ENCODE measurements at places on chromosomes 7 and 10.

- no peak for DNase-seq
Observed at GRCh38 chr7:55261386-55261770, 103.8 kb upstream of the LANCL2 start.

DNA sequence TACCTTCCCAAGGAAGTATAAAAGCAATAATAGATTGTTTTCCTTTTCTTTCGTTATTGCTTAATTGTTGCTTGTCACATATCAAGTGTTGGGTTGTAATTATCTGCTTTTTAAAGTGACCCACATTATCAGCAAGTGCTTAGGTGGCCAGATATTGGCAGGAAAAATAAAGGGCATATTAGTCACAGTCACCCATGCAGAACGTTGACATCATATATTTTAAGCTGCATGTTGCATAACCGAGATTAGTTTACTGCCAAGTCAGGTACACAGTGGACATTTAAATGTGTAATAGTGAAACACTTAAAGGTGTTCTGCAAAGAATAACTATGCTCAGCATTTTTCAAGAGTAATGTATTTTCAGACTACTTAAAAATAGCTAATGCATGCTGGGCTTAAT lies 11.4 kb downstream of the NEBL start:
- no peak for DNase-seq

GRCh38 chr7:128099204-128099671 lies 68.0 kb upstream of the LRRC4 start:
- no peak for DNase-seq

DNA sequence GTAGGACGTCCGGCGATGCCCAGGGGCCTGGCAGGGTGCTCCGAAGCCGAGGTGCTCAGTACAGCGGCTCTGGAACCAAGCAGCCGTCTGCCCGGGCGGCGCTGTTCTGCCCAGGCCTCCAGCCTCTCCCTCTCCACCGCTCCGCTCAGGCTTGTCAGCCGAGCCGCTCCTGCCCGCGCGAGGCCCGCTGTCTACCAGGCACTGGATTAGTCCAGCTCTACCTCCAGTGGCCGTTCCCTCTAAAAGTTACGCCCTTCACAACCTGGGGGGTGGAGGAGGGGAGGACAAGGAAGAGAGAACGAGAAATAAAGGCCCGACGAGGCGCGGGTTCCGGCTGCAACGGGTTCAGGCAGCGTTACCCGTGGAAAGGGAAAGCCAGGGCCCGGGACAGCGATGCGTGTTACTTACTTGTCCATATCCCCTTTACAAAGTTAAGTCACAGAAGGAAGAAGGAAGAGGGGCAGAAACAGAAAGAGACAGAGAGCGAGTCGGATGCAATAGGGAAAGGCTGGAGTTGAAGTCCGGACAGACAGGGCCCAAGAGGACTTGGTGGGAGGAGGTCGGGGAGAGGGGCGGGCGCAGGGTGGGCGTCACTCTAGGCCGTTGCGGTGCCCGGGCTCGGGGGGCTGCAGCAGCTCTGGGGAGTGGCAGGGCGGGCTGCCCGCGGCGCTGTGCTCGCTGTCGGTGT lies 2.8 kb downstream of the SP8 start:
- no peak for DNase-seq

- no peak for DNase-seq
Observed at GRCh38 chr7:12759151-12759550, 71.7 kb downstream of the ARL4A start.

DNA sequence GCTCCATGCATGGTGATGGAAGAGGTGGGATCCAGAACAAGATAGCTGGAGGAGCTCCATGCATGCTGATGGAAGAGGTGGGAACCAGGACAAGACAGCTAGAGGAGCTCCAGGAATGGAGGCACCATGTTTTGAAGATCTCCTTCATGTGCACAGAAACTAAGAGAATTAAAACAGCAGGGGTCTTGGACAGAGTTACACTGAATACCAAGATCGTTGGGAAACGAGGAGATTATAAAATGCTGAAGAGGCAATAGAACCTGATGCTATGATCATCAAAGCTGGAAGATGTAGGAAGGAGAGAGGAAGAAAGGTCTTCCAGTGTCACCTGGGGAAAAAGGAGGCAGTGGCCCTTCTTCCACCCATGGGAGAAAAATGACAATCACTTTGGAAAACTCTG lies 193.6 kb upstream of the PFKP start:
- no peak for DNase-seq

DNA sequence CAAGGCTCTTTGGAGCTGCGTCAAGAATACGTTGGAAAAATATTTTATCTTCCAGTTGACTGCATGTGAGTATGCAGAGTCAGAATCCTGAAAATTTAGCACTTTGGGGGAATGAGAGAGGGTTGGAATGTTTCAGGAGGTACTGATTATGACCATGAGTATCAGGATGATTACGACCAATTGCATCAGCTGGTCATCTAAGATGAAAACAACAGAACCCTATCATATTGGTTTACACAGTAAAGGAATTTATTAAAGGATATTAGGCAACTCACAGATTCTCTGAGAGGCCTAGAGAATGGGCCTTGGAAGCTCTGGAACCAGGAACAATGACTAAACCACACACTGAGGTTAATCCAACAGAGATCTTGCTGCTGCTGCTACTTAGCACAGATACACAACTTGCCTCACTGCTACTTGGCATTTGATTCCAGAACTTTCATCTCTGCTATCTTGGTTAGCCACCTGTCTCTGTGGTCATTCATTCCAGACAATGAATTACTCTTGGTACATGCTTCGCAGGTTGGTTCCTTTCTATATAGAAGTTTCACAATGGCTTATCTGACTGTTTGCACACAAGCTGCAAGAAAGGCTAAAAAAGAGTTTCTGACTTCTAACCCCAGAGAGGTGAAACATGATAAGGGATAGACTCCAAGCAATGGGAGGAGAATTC lies 68.0 kb upstream of the CTTNBP2 start:
- no peak for DNase-seq

GRCh38 chr7:101705331-101705730 lies 76.2 kb upstream of the MYL10 start:
- DNase-seq: no peak

DNA sequence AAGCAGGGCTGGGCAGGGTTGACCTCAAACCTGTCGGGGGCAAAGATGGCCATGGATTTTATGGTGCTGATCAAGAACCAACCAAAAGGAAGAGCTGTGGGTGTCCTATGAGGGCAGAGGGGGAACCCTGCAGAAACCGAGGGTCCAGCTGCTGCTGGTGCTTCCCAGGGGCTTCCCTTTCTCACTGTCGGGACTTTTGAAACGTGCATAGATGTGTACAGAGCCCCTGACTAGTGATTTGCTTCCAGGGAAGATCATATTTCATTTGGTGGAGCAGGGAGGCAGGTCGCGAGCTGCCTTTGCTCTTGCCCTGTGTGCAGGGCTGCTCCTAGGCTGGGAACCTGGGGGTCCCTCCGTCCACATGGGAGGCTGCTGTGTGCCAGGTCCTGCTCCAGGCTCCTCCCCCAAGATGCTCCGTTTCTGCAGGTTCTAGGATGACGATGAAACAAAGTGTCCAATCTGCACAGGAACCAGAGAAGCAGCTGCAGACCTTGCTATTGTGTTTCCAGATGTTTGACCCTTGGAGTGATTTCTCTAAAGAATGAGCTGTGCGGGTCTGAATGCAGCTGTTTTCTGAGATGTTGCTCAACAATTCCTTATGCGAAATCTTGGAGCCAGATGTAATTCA lies 9.4 kb upstream of the INPP5A start:
- DNase-seq: no peak

DNA sequence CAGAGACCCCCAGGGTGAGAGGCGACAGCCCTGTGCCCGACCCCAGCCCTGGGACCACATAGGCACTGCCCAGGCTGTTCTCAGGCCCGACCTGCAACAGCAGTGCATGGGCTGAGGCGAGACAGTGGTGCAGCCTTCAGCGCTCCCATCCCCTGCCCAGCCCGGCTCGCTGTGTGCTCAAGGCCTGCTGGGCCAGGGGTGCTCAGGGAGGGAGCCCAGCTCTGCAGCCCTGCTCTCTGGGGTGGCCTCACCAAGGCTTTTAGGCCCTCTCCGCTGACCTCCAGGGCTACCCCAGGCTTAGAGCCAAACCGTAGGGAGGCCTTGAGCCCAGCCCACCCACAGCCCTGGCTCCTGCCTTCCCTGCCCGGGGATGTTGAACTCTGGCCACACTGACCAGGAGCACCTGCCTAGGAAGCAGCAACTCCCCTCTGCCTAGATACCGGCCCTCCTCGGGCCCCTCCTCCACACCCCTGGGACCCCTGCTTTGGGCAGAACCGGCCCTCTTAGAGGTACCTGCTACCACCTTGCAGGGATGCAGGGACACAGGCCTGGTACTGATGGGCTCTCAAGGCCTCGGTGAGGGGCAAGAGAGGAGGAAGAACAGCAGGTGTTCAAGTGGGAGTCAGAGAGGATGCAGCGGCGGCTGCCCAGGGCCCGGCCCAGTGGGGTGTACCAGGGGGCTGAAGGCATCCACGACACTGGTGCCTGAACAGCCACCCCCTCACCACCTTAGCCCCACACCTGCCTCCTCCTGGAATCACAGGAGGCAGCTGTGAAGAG lies 231.5 kb downstream of the ELFN1 start:
- DNase-seq: no peak

DNA sequence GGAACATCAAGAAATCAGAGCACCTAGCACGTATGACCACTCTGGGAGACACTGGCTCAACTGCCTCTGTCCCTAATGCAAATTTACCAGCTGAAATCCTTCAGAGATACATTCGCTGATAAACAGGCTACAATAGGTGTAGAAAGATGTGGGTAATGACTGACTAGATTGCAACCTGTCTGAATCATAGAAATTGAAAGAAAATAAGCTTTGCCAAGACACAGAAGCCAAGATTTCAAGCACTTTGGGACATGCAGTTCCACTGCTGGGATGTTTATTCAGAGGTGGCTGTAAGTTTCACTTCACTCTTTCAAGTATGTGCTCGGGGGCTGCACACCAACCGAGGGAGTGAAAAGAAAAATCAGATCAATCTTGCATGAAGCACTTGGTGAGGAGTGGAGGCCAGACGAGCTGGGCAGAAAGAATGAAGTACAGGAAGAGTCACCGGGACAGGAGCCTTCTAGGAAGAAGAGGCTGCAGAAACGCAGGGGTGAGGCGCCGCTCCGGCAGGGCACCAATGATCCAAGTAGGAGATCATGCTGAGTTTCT lies 276.7 kb downstream of the PARD3 start:
- no peak for DNase-seq

GRCh38 chr7:28060371-28060950 lies 120.1 kb downstream of the JAZF1 start:
- no peak for DNase-seq

DNA sequence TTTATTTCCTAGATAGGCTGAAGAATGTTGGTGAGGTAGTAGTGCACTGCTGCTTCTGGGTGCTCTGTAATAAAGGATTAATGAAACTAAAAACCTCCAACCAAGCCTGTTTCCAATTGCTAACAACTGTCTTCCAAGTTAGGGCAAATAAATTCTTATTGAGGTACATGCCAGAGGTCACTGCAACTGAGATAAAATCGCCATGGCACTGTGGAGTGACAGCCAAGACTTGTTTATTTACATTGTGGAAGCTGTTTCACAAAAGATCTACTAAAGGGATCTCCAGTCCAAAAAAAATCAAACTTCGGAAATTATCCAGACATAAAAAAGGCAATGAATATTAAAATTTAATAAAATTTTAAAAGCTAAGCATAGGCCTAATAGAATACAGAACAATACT lies 65.2 kb downstream of the HYCC1 start:
- no peak for DNase-seq

DNA sequence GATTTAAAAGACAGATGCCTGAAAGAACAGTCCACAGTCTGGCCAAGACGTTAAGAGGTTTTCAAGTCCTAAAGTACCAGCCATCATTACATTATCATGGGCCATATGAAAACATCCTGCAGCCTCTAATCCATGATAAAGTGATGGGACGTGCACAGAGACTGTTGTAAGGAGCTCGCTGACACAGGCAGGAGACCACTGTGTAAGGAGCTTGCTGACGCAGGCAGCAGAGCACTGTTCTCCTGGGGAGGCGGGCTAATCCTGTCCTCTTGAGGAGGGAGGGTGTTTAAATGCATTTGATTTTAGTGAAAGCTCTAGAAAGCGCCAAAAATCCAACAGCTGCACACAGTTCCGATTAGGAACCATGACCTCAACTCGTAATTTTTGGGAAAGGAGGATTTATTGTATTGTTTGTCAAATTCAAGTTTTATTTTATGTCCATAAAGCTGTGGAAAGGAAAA lies 16.9 kb downstream of the SVIL start:
- no peak for DNase-seq

GRCh38 chr10:125482108-125482507 lies 200.9 kb downstream of the TEX36 start:
- DNase-seq: no peak

GRCh38 chr10:4885162-4885561 lies 59.2 kb downstream of the AKR1E2 start:
- DNase-seq: no peak

DNA sequence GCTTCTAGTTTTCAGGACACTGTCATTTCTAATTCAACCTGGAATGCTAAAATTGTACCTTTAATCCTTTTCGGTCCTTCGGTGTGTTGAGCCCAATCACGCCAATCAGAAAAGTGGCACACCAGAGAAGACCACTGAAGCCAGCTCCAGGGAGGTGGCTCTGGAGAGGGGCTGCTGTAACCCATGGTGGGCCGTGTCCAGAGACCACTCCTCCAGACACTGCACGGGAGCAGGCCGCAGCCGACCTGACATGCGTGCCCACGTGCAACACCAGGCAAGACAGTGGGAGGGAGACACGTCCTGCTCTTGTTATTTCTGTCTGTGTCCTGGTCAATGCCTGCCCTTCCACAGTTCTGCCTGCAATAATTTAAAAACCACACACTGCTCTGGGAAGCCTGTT lies 246.1 kb downstream of the ZMYND11 start:
- no peak for DNase-seq

DNA sequence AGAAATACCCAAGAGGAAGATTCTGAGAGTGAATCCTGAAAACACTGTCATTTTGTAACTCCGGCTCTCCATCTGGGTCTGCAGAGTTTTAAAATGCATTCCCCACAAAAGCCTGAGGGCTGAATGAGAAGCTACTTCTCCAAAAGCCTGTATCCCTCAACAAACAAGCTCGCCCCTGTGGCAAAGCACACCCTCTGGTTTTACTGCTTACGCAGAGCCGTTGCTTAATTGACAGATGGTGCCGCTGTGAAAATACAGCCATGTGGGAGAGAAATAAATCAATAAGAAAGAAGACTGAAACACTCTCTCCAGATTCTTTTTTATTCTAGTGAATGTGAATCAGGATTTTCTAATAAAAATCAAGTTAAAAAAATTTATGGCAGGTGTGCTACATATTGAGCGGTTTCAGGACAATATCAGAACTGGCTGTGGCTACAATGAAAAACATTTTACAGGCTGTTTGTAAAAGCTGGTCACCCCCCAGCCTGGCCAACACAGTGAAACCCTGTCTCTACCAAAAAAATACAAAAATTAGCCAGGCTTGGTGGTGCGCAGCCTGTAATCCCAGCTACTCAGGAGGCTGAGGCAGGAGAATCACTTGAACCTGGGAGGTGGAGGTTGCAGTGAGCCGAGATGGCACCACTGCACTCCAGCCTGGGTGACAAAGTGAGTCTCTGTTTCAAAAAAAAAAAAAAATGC lies 32.5 kb downstream of the C7orf33 start:
- DNase-seq: no peak
